NCI-H1417 (cell line): ENCODE measurements at places on chromosomes 4 and X.

GRCh38 chrX:49308604-49309269 lies 5.3 kb downstream of the GAGE10 start:
- DNase-seq: no peak

DNA sequence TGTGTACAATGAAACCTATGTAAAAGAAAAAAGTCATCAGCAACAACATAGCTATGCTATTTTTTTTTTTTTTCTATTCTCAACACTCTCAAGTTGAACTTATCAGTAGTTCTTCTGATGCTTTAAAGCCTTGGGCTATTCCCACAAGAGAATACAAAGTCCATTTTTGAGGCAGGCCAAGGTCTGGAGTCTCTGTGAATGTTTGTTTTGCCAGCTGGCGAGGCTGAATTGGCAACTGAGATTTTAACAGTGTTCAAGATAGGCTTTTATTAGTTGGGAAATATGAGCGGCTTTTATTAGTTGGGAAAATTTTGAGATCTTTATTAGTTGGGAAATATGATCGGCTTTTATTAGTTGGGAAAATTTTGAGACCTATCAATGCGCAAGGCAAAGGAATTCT lies 336.6 kb downstream of the SLITRK2 start:
- DNase-seq: no peak

DNA sequence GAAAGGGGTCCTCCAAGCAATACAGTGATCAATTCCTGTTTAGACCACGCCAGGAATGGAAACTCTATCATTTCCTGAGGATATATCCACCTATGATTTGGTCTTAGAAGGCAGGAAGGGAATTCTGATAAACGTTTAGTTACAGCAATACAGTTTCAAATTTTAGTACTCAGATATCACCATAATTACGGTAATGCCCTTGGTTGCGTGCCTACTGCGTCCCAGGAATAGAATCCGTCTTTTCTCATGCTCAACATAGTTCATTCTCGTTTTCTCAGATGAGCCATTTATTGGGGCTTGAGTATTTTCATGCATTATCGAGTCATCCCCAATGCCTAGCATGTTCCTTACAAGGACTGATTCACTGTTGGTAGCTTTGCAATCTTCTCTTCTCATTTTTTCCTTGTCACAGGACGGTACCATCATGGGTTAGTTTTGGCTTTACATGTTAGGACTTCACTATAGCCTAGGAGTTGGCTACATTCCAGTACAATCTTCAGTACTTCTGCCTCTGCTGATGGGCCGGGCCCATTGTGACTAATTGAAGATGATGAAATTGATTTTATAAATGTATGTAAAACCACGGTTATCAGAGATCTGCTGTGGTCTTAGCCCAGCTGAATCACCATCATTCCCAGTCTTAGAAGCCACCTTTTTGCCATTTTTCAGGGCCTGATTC lies 4.4 kb upstream of the PRKX start:
- no peak for DNase-seq

DNA sequence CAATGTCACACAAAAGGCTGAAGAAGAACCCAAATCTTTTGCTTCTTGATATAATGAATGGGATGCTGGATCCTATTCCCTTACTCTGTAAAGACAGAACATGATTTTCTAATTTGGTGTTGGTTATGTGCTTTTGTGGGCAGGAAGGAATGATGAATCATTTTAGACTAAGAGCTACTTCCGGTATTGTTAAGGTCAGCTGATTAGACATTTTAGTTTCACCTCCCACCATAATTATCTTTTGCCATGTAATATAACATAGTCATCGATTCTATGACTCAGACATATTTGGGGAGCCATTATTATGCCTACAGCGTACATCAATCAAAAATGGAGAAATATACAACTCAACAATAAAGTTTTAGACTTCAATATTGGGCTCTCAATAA lies 265.3 kb downstream of the ZNF674 start:
- peak; percentile 31 for DNase-seq

- DNase-seq: no peak
Measured at GRCh38 chr4:67558493-67558892, at the start of gene STAP1. STAP1 (plus strand) TSS chr4:67558727; CDS start chr4:67558810, 83 bp downstream.

GRCh38 chr4:176376032-176376614 lies 56.4 kb downstream of the SPCS3 start:
- DNase-seq: no peak

GRCh38 chrX:14529290-14529989 lies at the start of gene GLRA2:
GLRA2 (plus strand) TSS chrX:14529536; CDS start chrX:14530058, 522 bp downstream.
- peak; percentile 65 for DNase-seq

GRCh38 chr4:169620880-169621248 lies 486 bp downstream of the CLCN3 start:
- DNase-seq: peak; percentile 66

DNA sequence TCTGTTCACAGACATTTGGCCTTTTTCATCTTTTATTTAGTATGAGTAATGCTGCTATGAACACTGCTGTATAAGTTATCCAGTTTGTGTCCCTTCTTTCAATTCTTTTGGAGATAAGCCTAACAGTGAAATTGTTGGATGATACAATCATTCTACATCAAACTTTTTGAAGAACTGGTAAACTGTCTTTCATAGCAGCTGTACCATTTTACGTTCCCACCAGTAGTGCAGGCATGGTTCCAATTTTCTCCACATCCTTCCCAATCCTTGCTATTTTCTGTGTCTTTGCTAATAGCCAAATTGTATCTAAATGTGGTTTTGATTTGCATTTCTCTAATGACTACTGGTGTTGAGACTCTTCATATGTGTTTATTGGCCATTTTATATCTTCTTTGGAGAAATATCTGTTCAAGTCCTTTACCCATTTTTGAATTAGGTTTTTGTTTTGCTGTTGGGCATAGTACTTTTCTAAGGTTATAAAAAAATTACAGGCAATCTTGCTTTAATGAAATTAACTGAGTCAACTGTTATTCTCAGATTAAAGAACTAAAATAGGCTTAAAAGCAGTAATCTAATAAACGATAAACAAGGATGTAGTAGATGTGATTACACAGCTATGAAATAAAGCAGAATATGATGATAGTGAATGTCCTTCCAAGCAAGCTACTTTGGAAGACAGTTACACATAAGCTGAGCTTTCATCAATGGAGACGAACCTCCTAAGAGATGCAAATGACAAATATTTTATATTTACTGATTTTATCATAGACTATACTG lies 57.2 kb downstream of the FBXW7 start:
- DNase-seq: no peak

GRCh38 chrX:30951003-30951402 lies 61.9 kb upstream of the TAB3 start:
- DNase-seq: no peak

- DNase-seq: no peak
Measured at GRCh38 chr4:123580981-123581664, 184.5 kb downstream of the SPRY1 start.

DNA sequence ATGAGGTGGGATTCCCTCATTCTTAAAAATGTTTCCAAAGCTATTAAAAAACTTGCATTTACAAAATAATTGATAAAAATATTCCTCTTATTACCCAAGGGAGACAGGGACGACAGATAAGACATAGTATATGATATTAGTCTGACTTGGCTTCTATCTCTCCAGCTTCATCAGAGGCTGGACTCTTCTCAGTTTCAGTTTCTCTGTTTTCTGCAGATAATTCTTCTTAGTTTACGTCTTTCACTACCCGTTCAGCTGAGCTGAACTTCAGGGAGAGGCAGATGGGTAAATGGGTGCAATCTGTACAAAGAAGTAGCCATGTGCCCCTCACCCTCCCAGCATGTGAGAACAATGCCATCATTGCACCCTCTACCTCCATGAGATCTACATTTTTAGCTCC lies 214.0 kb upstream of the SLIT2 start:
- no peak for DNase-seq

GRCh38 chr4:139247241-139247640 lies 32.8 kb downstream of the MGARP start:
- DNase-seq: no peak
